WTC11 (cell line): ENCODE measurements at places on chromosomes 6 and 20. TPM values are rescaled to one million over a fixed set of nuclear protein-coding genes. Genes with fewer than 3 reads are reported as not detected.
A peak's percentile ranks its signal among the peaks of the same experiment; 100 is the strongest.

The LINC00237 gene
- total RNA-seq: 0.78 to 3.1 TPM (median 0.80 TPM) in 3 replicates

The COQ3 gene
- total RNA-seq: 13.9 to 16.0 TPM (median 14.1 TPM) in 3 replicates

The RFX6 gene
- 0.11 TPM in 1 of 3 replicates, not detected in the others for total RNA-seq

DNA sequence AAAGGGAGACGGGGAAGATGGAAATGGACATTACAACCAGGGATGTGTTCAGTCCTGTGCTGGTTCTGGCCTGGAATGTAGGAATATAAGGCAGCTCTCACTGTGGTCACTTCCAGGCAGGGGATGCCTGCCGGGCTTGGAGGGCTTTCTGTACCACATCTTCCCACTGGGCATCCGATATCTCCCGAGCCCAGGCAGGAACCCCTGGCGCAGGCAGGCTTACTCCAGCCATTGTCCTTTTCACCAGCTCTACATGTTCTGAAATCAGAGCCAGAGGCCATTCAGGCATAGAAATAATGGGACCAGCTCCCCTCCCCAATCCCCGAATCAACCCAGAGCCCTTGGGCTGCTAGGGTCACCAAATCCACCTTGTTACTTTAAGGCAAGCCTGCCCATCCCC, 1.4 kb downstream of the MEA1 start:
- no peaks in the 10 kb centered on the region for H3K27me3 ChIP-seq
- peaks cover 50% of the 10 kb centered on the region for H3K36me3 ChIP-seq
- no peak overlapping the region for H3K27ac ChIP-seq
- peaks cover 28% of the 10 kb centered on the region for H3K4me1 ChIP-seq
- DNase-seq: no peak

- H3K4me3 ChIP-seq: no peak overlapping the region
- DNase-seq: no peak
- no peak overlapping the region for H3K27ac ChIP-seq
- H3K4me1 ChIP-seq: no peaks in the 10 kb centered on the region
These were observed 158.1 kb upstream of the GMDS start for GRCh38 chr6:2403546-2403945.

DNA sequence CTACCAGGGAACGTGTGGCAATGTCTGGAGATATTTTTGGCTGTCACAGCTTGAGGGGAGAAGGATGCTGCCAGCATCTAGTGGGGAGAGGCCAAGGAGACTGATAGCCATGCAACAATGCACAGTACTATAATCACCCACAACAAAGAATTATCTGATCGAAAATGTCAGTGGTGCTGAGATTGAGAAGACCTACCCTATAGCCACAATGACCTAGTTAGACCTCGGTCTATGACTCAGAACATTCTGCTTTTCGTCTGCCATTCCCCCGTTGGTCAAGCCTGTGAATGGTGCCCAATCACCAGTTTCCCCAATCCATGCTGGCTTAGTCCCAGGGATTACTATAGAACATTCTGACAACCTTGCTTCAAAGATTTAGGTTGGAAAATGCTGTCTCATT, 93.5 kb downstream of the TMEM200A start:
- no peak overlapping the region for H3K27ac ChIP-seq
- H3K27me3 ChIP-seq: no peaks in the 10 kb centered on the region
- H3K36me3 ChIP-seq: no peaks in the 10 kb centered on the region
- H3K4me3 ChIP-seq: no peak overlapping the region
- DNase-seq: no peak
- H3K4me1 ChIP-seq: 0 out of 2 replicates have a peak, but pooled peaks cover 5% of the 10 kb centered on the region

GRCh38 chr6:41589636-41590622, 43.7 kb downstream of the FOXP4 start:
- DNase-seq: no peak
- H3K4me1 ChIP-seq: peaks cover 51% of the 10 kb centered on the region
- peak overlapping the region; percentile 27; the same call in 1 of the 2 replicates for H3K27ac ChIP-seq
- no peak overlapping the region for H3K4me3 ChIP-seq

DNA sequence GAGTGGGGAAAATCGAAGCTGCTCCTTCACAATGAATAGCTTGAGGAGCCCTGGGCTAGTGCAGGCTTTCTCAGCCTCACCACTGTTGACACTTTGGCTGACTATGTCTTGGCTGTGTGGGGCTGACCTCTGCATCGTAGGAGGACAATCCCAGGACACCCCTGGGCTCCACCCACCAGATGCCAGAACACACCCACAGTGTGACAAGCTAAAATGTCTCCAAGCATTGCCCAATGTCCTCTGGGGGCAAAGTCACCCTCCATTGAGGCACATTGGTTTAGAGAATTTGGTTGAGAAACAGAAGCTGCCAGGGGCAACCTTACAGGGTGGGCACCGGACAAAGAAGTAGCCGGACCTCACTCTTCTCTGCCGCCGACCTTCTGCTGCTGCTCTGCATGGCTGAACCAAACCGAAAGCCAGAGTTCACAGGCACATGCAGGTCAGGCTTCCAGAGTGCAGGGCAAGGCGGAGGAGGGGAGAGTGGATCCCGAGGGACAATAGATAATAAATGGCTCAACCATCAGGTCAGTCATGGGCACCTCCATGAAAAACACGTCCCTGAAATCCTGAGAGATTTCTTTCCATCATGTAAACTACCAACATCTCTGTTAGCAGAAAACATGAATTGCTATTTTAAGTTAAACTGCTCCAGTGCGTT, 189.0 kb downstream of the LRFN2 start:
- H3K27me3 ChIP-seq: no peaks in the 10 kb centered on the region
- H3K4me1 ChIP-seq: peaks cover 4% of the 10 kb centered on the region
- no peak overlapping the region for H3K4me3 ChIP-seq
- no peak overlapping the region for H3K27ac ChIP-seq

GRCh38 chr20:53183181-53183580, 211.0 kb downstream of the TSHZ2 start:
- DNase-seq: no peak
- no peaks in the 10 kb centered on the region for H3K36me3 ChIP-seq
- peaks cover 8% of the 10 kb centered on the region; the same call in 1 of the 2 replicates for H3K4me1 ChIP-seq
- H3K27me3 ChIP-seq: no peaks in the 10 kb centered on the region

- H3K4me1 ChIP-seq: peaks cover 7% of the 10 kb centered on the region
- no peak overlapping the region for H3K4me3 ChIP-seq
- H3K27ac ChIP-seq: no peak overlapping the region
- H3K36me3 ChIP-seq: no peaks in the 10 kb centered on the region
- DNase-seq: no peak
These were observed 44.3 kb upstream of the SNX9 start for GRCh38 chr6:157778719-157779118.
